ENCODE measurements at places on chromosomes 1 and 21.

DNA sequence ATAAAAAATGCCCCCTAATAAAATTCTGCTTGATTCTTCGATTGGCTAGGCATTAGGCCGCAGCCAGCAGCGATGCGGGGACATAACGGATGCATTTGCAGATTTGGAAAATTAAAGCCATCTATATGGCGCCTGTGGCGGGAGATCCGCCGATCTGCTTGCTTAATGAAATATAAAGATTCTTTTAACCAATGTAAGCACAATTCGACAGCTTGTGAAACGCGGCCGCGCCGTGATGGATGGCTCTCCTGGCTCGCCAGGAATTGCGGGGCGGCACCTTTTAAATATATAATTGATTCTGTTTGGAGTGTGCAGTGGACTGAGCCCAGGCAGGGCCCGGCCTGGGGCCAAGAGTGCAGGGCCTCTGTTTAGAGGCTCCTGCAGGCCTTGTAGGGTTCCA lies 8.0 kb downstream of the DMBX1 start:
- no peak for DNase-seq

- no peak for DNase-seq
Observed at GRCh38 chr1:208597571-208597970, 353.4 kb upstream of the PLXNA2 start.

GRCh38 chr1:63928186-63929105 lies 154.6 kb downstream of the ROR1 start:
- DNase-seq: no peak

GRCh38 chr21:36765229-36765628 lies 66.3 kb downstream of the SIM2 start:
- DNase-seq: no peak

DNA sequence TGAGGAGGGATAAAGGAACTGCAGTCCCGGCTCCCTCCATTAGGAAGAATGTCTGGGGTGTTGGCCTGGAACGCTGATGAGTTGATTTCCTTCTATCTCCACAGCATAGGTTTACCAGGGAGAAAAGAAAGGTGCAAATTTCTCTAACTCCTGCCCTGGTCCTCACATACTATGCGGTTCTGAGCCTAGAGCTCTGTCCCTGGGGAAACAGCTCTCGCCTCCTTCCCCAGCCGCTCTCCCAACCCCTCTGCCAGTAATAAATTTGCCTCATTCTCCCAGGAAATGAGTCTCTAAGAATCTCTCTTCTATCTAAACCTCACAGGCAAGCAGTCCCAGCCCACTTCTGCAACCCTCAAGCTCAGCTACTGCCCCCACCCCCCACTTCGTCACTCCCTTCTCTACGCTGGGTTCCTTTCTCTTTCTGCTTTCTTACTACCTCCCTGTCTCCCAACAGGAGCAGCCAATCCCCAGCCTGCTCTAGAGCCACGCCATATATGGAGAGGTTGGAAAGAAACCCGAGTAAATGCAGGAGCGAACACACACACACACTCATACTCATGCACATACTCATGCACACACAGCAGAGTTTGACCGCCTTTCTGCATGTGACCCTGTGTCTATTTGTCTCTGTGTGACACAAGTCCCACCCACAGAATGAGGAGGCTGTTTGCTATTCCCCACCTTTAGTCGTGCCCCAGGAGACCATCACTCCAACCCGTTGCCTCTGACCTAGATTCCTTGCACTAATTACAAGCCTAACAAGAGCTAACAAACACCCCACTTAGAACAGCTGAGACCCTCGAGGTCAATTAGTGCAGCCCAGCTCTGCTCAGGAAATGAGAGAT lies 13.4 kb downstream of the PLEKHO1 start:
- DNase-seq: no peak

DNA sequence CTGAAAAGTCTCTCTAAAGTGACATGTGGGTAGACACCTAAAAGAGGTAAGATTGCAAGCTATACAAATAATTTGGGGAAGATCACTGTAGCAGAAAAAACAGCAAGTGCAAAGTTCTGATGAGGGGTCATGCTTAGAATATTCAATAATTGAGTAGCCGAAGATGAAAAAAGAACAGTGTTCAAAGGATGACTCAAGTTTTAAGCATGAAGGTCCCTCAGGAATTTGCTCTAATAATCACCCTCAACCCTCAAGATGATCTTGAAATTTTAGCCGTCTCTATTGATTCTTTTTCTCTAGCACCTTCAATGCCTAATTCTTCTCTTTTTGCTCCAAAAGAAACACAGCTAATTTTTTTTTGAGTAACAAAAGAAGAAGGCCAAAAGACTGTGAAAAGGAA lies 190.6 kb upstream of the ZNHIT6 start:
- no peak for DNase-seq

DNA sequence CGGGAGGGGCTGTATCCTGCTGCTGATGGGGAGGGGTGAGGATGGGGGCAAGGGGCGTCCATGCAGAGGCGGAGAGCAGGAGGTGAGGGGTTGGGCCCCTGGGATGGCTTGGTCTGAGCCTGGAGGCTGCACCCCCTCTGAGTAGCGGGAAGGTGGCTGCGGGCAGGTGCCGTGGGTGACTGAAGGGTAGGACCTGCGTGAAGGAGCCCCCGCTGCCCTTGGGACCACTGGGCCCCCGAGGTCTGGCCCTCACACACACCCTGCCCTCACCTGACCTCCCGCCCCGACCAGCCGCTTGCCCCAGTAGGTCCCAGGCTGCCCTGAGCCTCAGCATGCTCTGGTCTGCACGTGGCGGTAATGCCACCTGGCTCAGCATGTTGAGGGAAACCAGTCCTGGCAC lies 12.8 kb upstream of the SKI start:
- no peak for DNase-seq

DNA sequence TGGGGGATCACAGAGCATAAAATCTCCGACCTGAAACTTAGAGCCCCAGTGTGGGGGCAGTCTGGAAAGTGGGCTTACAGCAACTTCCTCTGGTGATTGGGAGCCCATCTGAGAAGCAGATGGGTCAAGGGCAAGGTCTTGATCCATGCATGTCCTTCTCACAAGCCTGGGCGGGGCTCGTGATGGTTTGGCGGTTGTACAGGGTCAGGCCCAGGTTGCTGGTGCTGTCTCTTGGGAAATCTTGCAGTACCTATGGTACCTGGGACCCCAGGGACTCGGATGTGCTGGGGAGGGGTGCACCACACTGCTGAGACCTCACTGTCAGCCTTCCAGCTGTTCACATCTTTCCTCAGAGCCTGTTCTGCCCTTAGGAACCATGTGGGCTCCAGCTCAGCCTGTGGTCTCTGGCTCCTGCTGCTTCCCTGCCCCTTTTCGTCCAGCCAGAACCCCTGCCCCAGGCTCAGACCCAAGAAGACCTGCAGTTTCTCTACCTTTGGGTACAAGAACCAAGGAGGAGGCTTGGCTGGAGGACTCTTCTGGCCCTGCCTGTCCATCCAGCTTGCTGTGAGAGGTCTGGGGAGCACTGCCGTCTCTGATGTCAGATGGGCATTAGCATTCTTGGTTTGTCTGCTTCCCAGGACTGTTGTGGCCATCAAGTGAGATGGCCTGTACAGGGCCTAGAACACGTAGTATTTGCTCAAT lies 24.5 kb downstream of the WNT4 start:
- DNase-seq: no peak

DNA sequence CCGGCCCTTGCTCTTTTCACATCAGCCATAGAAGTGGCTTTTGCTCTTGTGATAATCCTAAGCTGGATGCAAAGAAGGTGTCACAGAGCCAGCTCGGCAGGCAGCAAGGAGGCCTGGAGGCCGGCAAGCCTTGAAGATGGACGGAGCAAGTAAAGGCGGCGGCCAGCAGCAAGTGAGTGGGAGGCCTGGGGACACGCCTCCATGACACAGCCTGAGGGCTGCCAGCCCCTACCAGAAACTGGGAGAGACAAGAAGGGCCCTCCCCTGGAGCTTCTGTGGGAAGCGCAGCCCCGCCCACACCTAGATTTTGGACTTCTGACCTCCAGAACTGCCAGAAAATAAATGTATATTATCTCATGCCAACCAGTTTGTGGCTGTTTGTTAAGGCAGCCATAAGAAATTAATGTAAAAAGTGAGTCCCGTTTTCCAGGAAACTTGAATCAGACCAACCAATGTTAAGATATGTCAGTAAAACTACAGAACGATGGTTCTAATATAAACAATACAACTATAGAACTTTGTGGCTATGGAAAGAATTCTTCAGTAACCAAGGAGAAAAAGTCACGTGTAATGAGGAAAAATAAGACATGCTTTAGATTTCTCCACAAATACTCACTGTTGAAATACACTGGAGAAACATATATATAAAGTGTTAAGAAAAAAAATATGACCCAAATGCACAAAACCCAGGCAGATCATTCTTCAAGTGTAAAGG lies 49.9 kb downstream of the BACE2 start:
- DNase-seq: no peak

DNA sequence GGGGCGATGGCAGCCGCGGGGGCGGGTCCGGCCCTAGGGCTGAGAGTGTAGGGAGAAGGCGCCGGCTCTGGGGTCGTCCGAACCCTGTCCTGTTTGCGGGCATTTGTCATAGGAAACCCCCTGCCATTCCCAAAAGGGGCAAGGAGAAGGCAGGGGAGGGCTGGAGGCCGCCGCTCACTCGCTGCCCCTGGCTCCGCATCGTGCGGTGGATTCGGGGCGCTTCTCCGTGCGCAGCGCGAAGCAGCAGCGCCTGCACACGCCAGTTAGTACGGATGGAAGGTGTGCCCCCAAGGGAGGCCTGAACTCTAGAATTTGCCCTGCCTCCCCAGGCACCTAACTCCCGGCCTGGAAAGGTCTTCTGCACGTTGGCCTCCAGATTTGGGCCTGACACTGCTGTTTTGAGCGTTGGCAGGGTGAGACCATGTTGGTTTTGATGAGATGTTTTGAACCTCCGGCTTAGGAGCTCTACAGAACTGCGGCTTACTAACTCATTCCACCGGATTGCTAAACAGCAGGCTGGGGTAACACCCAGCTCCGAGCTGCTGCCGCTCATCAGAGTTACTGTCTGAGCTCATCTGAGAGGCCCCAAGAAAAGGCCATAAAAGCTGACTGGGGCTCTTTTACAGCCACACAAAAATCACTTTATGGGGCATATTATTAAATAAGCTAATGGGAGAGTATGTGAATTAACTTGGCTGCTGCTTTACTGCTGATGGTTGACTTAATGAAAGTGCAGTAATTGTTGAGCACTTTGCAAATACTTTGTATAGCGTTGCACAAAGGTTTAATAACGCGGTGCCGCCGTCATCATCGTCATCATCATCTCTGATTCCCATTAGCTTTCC lies 987 bp downstream of the GPR137B start:
- DNase-seq: no peak

DNA sequence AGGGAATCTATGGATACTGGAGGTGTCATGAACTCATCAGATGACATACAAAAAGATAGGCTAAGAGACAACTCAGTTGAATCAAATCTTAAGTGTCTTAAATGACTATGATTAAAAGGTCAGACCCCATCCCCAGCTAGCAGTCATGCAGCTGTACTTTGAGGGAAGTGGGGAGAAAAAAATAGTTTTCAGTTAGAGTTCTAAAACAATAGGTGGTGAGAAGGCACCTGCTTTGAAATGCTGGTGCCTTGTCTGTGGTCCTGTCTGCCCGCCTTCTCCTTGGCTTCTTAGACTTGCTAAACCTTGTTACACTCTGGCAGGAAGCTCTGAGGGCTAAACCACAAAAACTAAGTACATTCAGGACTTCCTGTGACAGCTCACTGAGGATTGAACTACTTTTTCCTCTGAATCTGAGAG lies 15.3 kb downstream of the CD2 start:
- peak; percentile 44 for DNase-seq

DNA sequence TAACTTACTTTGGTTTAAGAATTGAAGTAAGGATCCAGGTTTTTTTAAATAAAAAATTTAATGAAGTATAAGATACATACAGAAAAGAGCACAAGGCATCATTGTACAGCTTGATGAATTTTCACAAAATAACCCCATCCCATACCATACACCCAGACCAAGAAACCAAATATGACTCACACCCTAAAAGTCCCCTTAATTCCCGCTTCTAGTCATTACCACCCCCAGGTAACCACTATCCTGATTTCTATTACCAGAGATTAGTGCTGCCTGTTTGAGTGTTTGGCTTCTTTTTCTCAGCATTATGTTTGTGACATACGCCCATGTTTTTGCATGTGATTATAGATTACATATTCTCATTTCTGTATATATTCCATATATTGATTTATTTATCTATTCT lies 98.5 kb upstream of the HIVEP3 start:
- DNase-seq: no peak

DNA sequence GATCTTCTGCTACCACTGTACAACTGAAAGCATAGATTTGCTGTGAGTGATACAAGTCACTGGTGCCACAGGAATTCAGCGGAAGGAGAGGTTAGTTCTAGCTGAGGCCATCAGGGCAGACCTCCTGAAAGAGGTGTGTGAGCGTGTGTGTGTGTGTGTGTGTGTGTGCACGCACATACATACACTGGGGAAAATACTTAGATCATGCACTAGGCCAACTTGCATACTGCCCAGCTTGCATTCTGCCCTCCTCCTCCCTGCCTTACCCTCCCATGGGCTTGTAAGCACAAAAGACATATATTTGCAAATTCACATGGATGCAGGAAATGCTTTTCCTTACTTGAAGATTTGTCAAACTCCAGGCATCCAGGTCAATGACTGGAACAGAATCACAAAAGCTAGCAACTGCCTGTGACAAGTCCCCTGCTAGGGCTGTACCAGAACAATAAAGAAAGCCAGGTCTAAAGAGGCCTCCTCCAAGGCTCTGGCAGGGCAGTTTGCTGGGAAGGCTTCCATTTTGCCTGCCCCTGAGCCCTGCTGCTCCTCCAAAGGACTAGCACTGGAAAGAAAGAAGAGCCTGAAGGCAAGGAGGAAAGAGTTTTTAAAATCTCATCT lies 23.2 kb downstream of the PLEKHA6 start:
- no peak for DNase-seq

DNA sequence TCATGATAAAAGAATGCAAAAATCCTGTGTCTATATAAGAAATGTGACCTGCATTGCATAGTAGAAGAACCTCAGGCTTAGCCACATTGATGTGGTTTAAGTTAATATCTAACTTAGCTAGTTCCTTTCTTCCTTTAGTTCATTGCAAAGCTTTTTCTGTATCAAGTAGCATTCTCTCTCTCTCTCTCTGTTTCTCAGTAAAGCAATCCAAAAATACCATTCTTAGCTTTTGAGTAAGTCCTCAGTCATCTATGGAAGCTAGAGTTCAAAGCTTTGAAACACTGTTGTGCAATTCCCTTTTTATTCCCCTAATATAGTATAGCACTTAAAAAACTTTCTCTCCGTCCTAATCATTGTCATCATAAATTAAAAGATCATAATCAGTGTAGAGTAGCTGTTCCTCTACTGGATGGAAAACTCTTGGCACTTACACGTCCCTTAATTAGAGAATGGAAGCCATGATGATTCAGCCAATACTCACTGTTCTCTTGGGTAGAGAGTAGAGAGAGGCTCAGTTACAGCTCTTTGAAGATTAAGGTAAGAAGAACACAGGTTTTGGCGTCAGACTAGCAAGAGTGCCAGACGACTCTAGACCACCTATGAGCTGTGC lies 350.3 kb upstream of the LYPLAL1 start:
- DNase-seq: no peak

Data from activated T-helper 1 cell treated with anti-CD3 and anti-CD28 coated beads, Interleukin-2, amount 50 U/mL, for 16 hours (primary cell).